Activated CD8-positive, alpha-beta memory T cell treated with anti-CD3 and anti-CD28 coated beads for 1 hour (primary cell): ENCODE measurements at places on chromosomes 5 and 9.

DNA sequence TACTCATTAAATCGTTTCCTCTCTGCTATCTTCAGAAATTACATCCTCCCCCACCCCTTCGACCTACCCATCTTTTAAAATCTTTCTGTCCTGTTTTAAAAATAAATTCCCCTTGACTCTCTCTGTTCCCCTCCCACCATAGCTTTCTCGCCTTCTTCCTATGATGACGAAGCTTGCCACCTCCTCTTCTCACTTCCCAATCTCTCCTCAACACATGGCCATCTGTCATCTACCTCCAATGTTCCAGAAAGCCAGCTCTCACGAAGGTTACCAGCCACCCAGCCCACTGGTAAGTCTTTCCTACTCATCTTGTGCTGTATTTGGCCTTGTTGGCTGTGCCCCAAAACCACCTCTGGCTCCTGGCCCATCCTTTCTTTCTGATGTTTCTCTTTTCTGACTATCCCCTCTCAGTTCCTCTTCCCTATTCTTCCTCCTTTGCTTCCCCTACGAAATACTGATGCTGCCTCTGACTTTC lies 346.3 kb downstream of the ENC1 start:
- DNase-seq = no peak

DNA sequence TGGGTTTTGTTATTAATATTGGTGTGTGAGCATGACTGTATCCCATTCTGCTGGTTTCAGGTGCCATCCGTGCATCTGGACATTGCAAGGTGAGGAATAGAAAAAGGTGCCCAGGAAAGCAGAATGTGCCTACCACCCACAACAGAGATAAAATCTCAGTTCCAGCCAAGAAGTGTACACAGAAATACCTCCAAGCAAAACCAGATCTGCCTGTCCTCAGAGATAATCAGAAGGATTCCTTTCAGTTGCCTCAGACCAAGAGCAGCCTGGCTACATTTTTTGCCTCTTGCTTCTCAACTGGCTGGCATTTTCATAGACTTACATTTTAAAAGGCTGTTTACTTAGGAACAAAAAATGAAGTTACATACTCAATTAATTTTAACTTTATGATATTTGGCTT lies 12.1 kb upstream of the ABLIM3 start:
- DNase-seq = no peak

DNA sequence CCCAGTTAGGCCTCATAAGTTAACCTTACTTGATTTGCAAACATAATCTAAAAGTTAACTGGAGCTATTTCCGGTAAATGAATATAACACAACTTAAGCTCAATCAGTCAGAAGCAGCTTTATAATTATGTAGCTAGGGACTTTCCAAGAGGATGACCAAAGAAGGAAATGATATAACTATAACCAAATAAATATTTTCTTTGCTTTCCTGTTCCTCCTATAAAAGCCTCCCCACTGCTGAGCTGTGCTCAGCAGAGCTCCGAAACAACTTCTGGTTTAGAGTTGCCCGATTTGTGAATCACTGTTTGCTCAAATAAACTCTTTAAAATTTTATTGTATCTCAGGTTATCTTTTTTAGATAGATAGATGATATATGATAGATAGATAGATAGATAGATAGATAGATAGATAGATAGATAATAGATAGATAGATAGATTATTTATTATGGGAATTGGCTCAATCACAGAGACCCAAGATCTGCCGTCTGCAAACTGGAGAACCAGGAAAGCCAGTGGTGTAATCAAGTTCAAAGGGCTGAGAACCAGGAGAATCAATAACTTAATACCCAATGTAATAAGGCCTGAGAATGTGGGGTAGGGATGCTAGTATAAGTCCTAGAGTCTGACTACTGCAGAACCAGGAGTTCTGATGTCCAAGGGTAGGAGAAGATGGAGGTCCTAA lies 19.3 kb upstream of the TMEM161B start:
- DNase-seq = no peak

DNA sequence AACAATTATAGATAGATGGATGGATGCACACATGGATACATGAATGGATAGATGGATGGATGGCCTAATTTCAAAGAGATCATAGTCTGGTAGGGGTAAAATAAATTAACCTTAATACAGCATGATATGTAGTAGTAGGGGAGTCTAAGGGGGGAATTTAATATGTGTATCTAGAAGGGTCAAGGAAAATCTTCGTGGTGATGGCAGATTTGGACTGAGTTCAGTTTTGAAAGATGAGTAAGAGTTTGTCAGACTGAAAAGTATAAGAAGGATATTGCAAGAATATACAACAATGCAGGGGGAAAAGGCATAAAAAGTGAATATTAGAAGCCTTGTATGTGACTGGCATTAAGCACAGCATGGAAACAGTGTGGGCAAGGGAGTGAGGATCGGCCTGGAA lies 98.7 kb downstream of the ZNF462 start:
- no peak for DNase-seq

DNA sequence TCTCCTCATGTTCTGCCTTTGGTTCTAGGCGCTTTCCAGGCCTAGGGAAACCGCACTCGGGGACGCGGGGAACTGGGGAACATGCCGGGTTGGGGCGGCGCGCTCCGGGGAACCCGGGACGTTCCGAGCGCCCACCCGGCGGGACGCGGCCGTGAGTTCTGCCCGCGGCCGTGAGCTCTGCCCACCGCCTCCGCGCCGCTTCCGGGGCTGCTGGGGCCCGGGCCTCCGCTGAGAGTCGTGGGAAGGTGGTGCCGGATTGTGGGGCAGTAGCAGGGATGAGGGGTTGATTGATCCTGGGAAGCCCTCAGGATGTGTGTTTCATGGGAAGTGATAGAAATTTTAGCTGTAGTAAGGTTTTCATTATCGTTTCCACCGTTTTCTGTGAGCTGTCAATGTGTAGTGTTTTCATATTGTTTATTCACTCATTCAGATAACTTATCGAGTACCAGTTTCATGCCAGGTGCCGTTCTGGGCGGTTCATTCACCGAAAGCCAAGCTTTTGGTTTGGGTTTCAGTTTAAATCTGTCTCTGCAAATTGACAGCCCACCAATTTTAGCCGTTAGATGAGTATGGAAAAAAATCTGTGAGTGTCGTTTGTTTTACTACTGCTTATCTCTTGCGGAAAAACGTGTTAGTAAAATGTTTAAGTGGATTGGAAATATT lies 657 bp downstream of the MTRR start:
- DNase-seq = no peak

DNA sequence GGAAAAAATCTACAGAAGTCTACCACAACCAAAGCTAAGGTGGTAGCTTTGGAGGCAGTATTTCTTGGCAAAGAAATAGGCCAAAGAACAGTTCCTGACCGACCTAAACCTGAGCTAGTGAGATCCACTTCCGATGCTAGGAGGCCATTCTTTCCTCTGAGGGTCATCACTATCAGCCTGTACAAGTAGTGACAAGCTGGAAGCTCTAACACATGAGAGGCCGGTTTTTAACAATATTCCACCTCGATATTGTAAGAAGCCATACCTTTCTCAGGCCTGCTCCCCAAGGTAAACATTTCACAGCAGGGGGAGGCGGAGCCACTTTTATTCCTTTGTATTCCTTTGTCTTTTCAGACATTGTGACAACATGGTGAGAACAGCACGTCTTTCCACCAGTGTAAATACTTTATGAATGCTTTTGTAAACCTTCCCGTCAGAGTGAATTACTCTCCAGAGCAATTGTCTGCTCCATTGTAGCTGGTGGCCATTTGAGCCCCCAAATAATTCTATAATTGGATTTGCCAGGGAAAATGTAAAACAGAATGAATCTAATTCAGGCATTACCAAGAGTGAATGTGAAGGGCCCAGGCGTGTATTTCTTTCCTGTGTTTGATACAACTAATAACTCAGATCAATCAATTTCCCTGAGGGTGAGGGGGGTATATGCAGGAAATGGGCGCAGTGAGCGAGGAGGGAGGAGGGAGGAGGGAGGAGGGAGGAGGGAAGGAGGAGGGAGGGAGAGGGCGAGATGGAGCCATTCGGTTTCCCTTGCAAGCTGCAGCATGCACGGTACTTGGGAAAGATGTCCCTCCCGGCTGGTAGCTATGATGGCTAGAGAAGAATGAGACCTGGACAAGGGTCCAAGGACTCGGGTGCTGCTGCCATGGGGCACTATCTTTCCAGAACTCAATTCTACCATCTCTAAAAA lies 166.6 kb downstream of the CDK5RAP2 start:
- no peak for DNase-seq

GRCh38 chr5:14143841-14144585 lies 871 bp downstream of the TRIO start:
- DNase-seq = no peak

DNA sequence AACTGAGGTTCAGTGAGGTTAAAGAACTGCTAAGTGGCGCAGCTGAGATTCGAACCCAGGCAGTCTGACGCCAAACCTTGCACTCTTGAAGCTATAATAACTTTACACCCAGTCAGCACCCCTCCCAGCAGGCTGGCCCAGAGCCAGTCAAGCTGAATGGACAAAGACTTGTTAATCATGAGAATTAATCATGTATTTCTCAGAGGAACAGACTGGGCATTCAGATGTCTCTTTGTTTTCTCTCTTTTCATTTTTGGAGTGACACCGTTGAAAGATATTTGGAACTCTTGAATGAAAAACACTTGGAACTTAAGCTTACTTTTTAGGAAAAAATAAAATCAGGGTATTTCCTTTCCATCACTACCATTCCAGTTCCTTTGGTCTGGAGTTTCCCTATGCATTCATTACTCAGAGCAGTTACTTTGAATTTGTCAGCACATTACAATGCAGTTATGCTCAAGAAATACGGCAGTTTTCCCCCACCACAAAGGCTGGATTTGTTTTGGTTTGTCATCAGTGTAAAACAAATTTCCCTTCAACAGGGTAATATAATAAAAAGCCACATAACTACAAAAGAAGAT lies 22.6 kb upstream of the MAMDC2 start:
- no peak for DNase-seq

DNA sequence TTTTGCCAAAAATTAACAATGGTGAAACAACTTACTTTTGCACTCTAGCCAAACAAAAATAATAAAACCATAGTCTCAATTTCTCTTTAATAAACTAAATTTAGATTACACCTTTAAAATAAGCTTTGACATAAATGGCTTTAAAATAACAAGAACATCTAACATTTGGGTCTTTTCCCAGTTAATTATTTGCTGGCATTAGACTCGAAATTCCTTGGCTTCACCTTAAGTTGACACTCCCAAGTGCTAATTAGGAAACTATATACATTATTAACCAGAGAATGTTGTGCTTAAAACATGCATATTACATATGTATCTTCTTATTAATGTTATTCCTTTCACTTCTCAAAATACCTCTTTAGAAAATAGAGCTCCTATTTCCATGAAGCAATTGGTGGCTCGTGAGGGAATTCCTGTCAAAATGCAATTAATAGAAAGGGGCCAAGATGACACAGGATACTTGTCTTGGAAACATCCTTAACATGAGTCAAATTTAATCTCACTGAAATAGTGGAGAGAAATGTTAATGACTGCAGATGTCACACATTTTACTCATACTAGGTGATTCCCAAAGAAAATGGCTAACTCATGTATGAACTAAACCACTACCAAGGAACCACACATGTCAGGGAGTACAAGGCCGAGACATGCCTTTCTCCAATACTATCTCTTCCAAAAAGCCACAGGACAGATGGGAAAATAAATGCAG lies 932.9 kb upstream of the DMAC1 start:
- no peak for DNase-seq

- no peak for DNase-seq
Observed at GRCh38 chr5:157983906-157984551, 125.1 kb upstream of the CLINT1 start.

GRCh38 chr9:78781681-78782080 lies 484.8 kb downstream of the PSAT1 start:
- DNase-seq = no peak

DNA sequence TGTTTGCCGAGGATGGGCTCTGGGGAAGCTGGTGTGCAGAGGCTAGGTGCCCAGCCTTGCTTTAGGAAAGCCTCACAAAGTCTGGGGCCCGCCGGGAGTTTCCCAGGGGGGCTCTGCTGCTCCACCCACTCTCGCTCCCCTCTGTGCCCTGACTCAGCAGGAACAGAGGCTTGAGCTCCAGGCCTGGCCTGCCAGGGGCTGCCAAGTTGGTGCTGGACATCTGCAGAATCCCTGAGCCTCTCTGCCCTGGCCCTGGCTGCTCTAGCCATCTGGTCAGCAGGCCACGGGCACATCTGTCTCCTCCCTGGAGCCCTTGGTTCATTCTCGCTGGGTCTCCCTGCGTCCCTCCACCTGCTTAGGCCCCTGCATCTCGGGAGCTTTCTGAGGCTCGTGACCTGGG lies 647 bp upstream of the ADAMTSL2 start:
- no peak for DNase-seq

GRCh38 chr5:119820608-119821007 lies 191.2 kb downstream of the FAM170A start:
- no peak for DNase-seq

GRCh38 chr5:1468629-1469527 lies 23.6 kb upstream of the SLC6A3 start:
- DNase-seq = no peak

DNA sequence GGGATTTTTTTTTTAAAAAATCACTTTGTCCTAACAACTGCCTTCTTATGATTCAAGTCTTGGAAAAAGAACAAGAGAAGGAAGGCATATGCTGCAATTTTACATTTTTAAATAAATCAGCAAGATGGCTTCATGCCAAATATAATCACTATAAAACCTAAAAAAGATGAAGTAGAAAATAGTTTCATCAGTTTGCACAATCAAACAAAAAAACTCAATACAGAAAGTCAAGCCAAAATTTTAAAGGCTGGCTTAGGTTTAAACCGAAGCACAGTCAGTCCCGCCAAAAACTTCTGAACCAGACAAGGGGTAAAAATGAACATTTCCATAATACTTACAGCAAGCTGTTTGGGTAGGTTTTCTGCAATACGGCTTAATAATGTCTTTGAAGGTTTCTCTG lies 57.3 kb downstream of the ZFR start:
- no peak for DNase-seq

- DNase-seq = no peak
Observed at GRCh38 chr9:16348531-16348930, 521.9 kb downstream of the BNC2 start.

DNA sequence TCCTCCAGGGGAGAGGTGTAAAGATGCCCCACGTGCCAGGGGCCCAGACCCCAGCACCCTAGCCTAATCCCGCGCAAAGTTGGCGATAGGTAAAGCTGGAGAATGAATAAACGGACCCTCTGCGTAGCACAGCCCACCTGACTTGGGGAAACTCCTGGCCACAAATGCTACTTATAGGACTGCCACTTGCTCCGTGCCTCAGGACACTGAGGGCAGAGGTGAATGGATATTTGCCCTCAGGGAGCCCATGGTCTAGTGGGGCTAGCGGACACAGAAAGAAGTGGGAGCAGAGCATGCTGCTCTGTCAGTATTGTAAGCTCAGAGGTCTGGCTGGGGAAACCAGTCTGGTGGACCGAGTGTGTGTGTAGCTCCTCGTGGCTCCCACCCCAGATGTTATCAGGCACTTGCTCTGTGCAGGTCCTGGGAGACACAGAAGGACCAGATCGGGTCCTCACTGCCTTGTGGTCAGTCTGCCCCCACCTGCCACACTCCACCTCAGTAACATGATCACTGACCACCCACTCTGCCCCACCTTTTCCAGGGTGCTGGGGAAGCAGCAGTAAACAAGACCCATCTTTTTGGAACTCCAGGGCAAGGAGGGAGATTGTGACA lies 841 bp downstream of the GRK6 start:
- no peak for DNase-seq
